ENCODE measurements at places on chromosomes 12 and 14. TPM values are rescaled to one million over a fixed set of nuclear protein-coding genes. Genes with fewer than 3 reads are reported as not detected.

PLXNC1 gene
- 5.8 TPM for total RNA-seq

ARMH4 gene
- total RNA-seq: 36.2 TPM

GMPR2 gene
- 66.2 TPM for total RNA-seq

FOXN4 gene
- total RNA-seq: 1.3 TPM

MYH6 gene
- total RNA-seq: not detected

C12orf54 gene
- total RNA-seq: not detected

TPH2 gene
- total RNA-seq: 0.23 TPM

RIPK3 gene
- not detected for total RNA-seq

FAM181A gene
- total RNA-seq: 13.4 TPM

SCN8A gene
- 13.5 TPM for total RNA-seq

RND1 gene
- total RNA-seq: 6.1 TPM

DNA sequence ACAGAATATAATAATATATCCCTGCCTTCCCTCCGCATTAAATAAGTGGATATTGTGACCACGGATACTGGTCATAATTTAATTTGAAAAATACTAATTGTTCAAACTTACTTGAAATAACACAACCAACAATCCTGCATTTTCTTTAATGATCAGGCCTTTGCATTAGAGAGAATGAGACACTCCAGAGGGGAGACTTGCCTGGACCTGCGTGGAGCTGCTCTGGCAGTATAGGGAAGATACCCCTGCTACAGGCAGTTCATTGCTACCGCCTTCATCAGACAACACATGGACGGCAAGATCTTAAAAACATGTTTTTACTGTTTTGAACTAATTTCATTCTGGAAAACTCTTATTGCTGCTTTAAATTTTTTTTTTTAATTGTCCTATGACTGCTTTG is 211.0 kb upstream of the FAR2 start:
- DNase-seq: no peak

DNA sequence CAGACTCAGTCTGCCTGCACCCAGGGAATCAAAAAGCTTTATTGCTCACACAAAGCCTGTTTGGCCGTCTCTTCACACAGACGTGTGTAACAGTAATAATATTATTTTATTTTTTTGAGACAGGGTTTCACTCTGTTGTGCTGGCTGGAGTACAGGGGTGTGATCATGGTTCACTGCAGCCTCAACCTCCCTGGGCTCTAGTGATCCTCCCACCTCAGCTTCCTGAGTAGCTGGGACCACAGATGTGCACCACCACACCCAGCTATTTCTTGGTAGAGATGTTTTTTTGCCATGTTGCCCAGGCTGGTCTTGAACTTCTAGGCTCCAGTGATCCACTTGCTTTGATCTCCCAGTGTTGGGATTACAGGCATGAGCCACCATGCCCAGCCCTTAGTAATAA is 88.4 kb upstream of the DCD start:
- no peak for DNase-seq

DNA sequence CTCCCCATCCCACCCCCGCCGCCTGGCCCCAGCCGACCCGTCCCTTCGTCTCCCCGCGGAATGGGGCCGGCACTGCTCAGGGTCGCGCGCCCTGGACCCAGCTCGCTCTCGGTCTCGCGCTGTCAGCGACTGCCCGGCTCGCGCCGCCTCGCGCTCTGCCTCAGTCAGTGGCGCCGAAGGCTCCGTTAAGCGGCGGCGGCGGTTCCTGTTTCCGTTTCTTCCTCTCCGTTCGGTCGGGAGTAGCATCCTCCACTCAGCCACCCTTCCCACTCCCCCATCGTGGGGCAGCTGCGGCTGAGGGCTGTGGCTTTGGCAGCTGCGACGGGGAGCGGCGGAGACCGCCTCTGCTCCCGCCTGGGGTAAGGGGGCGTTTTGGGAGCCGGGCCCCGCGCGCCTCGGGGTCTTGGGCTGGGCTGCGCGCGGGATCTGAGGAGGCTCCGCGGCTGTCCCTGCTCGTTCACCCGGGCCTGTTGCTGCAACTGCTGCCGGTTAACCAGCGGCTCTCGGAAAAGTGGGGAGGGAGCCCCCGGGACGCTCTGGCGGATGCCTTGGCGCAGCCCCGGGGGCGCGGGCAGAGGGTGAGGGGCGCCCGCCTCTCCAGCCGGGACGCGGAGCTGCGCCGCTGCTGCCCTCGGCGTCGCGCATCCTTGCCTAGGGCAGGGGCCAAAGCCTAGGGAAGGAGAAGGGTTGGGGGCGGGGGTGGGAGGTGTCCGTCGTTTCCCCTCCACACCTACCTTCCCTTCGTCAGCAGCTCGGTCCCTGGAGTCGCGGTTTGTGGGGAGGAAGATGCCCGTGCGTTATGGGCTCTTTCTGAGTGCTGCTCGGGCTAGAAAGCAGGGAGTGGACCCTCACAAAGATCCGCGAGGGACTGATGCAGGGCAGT is 567 bp downstream of the FUT8 start:
- DNase-seq: peak; percentile 37

- no peak for DNase-seq
Observed at GRCh38 chr14:62308891-62309290, 546.7 kb downstream of the SNAPC1 start.

DNA sequence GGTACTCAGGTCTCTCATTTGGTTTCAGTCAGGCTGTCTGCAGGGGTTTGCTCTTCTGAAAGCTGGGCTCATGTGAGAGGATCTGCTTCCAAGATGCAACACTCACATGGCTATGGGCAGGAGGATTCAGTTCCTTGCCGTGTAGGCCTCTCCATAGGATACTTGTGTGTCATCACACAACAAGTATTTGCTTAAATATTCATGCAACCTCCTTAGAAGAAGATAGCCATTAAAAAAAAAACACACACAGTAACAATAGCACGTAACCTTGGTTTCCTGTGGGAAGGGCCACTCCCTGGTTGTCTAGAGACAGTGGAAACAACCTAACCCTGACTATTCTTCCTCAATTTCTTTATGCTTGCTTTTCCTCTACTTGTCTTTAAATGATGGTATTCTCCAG is 31.8 kb upstream of the CLEC4E start:
- DNase-seq: no peak

GRCh38 chr14:74962493-74962892 is 7.1 kb upstream of the PGF start:
- DNase-seq: no peak

GRCh38 chr12:84786622-84787021 is 126.0 kb downstream of the SLC6A15 start:
- no peak for DNase-seq

DNA sequence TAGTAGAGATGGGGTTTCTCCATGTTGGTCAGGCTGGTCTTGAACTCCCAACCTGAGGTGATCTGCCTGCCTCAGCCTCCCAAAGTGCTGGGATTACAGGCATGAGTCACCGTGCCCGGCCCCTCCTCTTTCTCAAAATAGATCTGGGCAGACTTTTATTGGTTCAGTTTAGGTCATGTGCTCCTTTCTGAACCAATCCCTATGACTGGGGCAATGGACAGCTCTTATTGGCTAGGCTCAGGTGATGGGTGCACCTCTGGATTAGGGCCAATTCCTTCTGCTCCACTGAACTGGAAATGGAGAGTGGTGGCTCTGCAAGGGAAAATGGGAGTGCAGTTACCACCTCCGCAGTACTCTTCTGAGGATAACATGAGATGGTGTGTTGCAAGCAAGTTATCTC is 6.2 kb upstream of the ATP6V0A2 start:
- no peak for DNase-seq

GRCh38 chr12:6052940-6053329 is 71.5 kb downstream of the VWF start:
- DNase-seq: no peak

GRCh38 chr12:50129290-50129689 is 17.3 kb downstream of the COX14 start:
- DNase-seq: no peak

DNA sequence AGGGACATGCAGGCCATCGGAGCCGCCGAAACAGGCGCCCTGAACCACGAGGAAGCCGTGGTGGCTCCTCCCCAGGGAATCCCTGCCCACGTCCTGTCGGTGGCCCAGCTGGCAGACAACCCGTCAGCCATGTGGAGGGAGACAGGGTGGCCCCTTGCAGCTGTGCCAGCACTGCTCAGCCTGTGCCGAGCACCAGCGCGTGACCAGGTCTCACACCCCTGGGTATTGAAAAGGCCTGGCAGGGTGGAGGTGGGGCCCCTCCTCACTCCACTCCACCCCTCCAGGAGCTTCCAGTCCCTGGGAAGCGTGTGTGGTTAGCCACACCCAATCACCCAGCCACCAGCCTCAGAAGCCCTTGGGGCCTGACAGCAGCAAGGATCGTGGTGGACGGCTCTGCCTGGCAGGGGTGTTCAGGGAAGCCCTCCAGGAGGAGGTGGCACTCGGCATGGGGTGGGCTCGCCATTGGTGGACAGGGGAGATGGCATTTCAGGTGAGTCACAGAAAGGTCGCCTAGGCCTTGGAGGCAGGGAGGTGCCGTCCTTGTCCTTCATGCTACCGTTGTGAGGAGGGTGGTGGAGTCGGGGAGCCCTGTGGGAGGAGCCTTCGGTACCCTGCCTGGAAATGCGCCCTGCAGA is 12.3 kb upstream of the DLK1 start:
- no peak for DNase-seq

- no peak for DNase-seq
Observed at GRCh38 chr14:103384450-103385151, 614 bp upstream of the MARK3 start.

DNA sequence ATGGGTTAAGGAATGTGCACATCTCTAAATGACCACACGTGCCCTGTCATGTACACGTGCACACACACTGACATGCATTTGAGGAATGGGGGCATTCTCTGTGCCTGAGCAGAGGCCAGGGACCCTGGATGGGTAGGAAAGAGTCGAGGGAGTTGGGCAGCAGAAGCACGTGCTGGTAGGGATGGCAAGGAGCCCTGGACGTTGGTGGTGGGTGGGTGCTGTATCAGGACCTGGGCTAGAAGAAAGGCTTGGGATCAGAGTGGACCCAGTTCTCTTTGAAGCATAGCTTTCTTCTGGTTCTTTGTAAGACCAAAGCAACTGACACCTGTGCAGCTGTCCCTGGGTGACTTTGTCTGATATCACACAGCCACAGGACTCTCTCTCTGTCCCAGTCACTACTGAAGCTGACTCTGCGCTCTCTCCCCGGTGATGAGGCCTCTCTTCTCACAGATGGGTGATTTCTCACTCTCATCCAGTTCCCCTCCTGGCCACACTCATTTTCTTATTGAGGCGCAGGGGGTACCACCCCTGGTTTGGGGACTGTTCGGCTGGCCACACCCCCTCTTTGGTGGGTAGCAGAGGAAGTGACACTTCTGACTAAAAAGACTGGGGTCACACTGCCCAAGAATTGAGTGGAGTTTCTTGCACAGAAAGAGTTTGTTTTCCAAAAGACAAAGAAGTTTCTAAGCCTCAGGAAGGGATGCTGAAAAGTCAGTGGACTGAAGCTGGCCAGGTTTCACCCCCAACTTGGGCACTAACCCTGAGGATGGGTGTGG is 171.7 kb upstream of the RTL1 start:
- no peak for DNase-seq

DNA sequence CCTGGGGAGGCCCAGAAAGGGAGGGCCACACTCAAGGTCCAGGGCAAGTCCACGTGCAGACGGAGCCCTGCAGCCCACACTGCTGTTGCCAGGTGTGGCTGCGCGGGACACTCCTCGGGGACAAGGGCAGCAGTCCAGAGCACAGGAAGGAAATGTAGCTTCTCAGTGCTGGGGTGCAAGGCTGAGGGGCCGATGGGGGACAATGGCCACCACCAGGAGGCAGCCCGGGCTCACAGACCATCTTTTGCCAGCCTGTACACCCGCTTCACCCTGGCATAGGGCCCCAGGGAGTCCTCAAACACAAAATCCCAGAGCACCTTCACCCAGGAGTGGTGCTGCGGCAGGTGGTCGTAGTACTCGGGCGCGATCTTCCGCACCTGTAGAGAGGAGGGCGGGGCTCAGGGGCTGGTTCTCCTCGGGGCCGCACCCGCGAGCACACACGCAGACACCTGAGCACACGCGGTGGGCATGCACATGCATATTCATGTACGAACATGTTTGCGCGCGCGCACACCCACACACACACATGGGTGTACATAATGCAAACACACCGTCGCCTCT is 12.8 kb downstream of the DEGS2 start:
- no peak for DNase-seq

DNA sequence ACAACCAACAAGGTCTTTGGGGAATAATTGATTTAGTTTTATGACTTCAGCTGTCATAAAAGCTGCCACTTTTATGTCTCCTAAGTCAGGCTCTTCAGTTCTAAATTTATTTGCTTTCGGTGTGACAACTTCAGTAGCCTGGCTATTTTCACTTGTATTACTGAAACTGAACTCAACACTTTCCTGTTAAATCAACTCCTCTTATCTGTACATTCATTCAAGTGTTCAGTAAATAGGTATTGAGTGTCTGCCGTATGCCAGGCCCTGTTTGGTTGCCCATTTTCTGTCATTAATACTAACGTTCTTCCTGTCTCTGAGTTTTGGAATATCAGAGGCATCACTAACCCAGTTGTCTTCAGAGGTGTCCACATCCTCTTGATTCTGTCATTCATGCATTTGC is 7.5 kb downstream of the UTP20 start:
- DNase-seq: no peak

DNA sequence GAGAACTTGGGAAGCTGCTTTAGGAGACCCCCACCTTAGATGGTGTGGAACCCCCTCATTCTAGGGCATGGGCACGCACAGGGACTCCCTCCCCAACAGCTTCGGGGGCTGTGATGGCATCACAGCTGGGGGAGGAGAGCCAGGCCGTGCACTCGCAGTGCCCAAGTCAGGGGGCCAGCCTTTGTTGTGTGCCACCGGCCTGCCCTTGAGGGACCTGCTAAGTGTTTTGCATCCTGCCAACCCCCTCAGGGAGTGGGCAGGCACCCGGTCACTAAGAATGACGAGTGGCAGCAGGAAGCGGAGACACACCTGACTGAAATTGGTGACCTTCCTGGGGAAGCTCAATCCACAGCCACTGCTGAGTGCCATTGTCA is 334.9 kb upstream of the SFSWAP start:
- no peak for DNase-seq

GRCh38 chr12:104577581-104577981 is 120.8 kb downstream of the CHST11 start:
- DNase-seq: no peak

DNA sequence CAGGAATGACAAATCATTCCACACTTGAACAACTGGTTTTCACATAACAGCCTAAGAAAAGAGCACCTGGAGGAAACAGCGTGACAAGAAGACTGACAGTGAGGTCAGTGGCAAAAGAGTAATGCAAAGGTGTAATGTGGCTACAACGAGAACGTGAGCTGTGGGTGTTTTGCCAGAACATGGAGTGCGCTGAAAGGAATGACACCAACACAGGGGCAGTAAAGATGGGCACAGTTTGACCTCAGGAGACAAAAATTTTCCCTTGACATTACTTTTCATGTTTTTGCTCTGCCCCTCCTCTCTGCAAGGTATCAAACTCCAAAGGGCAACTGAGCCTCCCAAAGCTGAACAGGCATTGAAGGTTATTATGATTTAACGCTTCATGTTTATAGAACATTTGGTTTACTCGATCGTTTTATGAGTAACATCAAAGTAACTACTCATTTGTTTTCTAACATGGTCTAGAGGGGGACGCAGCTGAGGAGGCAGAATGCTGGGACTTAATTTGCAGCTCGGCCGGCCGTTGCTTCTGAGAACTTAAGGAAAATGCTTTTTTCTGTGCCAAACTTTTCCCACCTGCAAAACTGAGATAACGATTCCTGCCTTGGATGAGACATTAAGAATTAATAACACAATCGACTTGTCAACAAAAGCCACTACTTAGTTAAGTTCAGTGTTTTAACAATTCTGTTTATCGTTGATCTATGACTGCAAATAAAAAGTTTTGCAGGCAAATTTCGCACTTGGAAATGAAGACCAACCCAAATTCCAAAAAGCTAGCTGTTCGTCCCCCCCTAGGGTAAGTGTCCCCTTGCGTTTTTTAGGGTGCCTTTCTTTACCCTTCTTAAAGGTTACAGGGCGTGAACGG is 954 bp downstream of the HAUS4 start:
- no peak for DNase-seq

GRCh38 chr14:74265301-74265965 is 26.2 kb downstream of the VSX2 start:
- DNase-seq: no peak

Measured in neural crest cell (in vitro differentiated cells).